ENCODE measurements at places on chromosomes 4 and X. TPM values are rescaled to one million over a fixed set of nuclear protein-coding genes. Genes with fewer than 3 reads are reported as not detected.

MAGEA9B gene
- total RNA-seq: not detected

AFP gene
- total RNA-seq: not detected

PNPLA4 gene
- 11.6 TPM for total RNA-seq

ARL9 gene
- not detected for total RNA-seq

GAGE12E gene
- not detected for total RNA-seq

MAGEA12 gene
- not detected for total RNA-seq

GRCh38 chr4:84167564-84167963 lies 331.5 kb downstream of the NKX6-1 start:
- no peak overlapping the region for H3K4me3 ChIP-seq
- no peak overlapping the region for H3K27ac ChIP-seq
- H3K36me3 ChIP-seq: no peaks in the 10 kb centered on the region
- DNase-seq: no peak
- H3K4me1 ChIP-seq: no peaks in the 10 kb centered on the region

DNA sequence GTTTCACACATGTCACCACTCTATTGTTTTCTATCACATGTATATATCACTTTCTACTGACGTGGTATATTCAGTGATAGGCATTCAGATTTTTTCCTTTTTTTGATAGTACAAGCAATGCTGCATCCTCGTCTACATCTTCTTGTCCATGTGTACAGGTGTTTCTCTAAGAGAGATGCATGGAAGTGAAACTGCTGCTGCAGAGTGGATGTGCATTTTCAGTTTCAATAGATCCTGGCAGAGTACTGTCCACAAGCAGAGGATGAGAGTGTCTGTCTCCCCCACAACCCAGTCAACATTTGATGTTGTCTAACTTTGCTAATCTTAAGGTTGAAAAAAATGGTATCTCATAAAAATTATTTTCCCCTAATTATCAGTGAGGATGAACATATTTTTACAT lies 194.0 kb upstream of the CASK start:
- DNase-seq: no peak
- H3K4me1 ChIP-seq: no peaks in the 10 kb centered on the region
- H3K4me3 ChIP-seq: no peak overlapping the region
- no peak overlapping the region for H3K27ac ChIP-seq
- no peaks in the 10 kb centered on the region for H3K27me3 ChIP-seq

DNA sequence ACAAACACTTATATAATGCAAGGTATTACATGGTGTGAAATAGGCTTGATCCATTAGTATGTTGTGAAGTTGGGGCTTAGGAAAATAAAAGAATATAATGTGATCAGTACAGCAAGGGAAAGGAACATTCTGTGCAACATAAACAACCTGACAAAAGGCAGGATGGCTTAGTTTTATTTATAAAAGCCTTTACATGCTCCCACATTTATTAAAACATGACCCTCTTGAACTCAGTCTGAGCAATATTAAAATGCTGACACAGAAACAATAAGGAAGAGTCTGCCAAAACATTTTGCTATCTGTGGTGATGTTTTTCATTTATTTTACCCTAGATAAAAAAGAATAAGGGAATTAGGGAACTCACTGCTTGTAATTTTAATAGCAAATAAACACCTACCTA lies 519.7 kb downstream of the PCDH7 start:
- no peaks in the 10 kb centered on the region for H3K4me1 ChIP-seq
- no peak overlapping the region for H3K4me3 ChIP-seq
- no peaks in the 10 kb centered on the region for H3K36me3 ChIP-seq
- H3K27me3 ChIP-seq: no peaks in the 10 kb centered on the region

GRCh38 chr4:107987916-107988762 lies 1.6 kb upstream of the HADH start:
- peak overlapping the region; percentile 93 for H3K4me3 ChIP-seq
- H3K27me3 ChIP-seq: no peaks in the 10 kb centered on the region
- DNase-seq: no peak
- H3K4me1 ChIP-seq: peaks cover 22% of the 10 kb centered on the region

P2RY10 gene
- 2.5 TPM for total RNA-seq

SYTL4 gene
- 13.5 TPM for total RNA-seq

CSAG3 gene
- not detected for total RNA-seq

DNA sequence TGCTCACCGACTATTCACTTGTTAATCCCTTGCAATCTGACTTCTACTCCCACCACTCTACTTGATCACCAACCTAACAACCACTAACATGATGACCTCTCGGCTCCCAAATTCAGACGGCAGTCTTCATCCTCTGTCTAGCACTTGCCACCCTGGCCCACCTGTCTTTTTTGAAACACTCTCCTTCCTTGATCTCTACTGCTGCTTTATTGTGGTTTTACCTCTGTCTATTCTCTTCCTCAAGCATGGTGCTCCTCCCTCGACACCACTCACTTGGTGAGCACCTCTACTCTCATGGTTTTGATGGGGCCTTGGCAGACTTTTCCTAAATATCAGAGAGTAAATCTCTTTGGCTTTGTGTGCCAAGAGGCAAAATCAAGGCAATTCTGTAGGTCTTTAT lies 21.7 kb upstream of the CXCR3 start:
- H3K36me3 ChIP-seq: no peaks in the 10 kb centered on the region
- no peaks in the 10 kb centered on the region for H3K4me1 ChIP-seq
- no peak overlapping the region for H3K4me3 ChIP-seq
- DNase-seq: no peak
- H3K27ac ChIP-seq: no peak overlapping the region
- no peaks in the 10 kb centered on the region for H3K27me3 ChIP-seq

CXCL1 gene
- 8.7 TPM for total RNA-seq

DNA sequence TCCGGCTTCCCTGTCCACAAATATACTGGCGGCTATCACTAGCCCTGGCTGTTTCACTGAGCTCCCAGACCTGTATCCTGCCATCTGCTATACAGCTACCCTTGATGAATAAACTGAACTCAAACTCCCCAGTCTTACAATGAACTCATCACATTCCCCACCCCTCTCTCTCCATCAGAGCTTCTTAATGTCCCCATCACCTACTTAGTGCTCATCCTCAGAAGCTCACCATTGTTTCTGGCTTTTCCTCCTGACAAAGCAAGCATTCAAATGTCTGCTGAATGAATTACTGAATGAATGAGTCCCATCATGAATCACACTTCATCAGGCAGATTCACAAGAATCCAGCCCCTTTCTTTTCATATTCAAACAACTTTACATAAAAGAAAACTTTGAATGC lies 5.7 kb upstream of the DGAT2L6 start:
- peaks cover 8% of the 10 kb centered on the region for H3K4me1 ChIP-seq
- no peak overlapping the region for H3K4me3 ChIP-seq
- no peaks in the 10 kb centered on the region for H3K36me3 ChIP-seq
- no peaks in the 10 kb centered on the region for H3K27me3 ChIP-seq
- H3K27ac ChIP-seq: no peak overlapping the region

GRCh38 chr4:80219301-80220025 lies 22.2 kb downstream of the PRDM8 start:
- no peak overlapping the region for H3K4me3 ChIP-seq
- no peaks in the 10 kb centered on the region for H3K36me3 ChIP-seq
- DNase-seq: no peak
- H3K4me1 ChIP-seq: no peaks in the 10 kb centered on the region
- peaks cover 7% of the 10 kb centered on the region for H3K27me3 ChIP-seq

RTL9 gene
- 0.07 TPM for total RNA-seq

TEX13A gene
- not detected for total RNA-seq

- no peaks in the 10 kb centered on the region for H3K36me3 ChIP-seq
- peak overlapping the region; percentile 92 for H3K4me3 ChIP-seq
- H3K4me1 ChIP-seq: peaks cover 10% of the 10 kb centered on the region
- DNase-seq: no peak
- no peaks in the 10 kb centered on the region for H3K27me3 ChIP-seq
Measured at GRCh38 chr4:70706516-70706915, 15.2 kb upstream of the RUFY3 start.

ARAP2 gene
- total RNA-seq: 25.3 TPM

ADH1A gene
- total RNA-seq: 0.99 TPM

DNA sequence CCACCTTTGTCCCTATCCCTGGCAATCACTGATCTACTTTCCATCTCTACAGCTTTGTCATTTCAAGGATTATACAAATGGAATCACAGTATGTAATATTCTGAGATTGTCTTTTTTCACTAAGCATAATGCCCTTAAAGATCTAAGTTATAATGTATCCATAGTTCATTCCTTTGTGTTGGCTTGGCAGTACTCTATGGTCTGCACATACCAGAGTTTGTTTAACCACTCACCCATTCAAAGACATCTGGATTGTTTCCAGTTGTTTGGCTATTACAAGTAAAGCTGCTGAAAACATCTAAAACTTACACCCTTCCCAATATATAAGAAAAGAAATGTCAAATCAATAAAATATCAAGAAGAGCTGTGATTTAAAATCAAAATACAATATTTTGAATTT lies 26.0 kb upstream of the AWAT1 start:
- no peak overlapping the region for H3K27ac ChIP-seq
- no peak overlapping the region for H3K4me3 ChIP-seq
- DNase-seq: no peak

CT45A3 gene
- total RNA-seq: not detected

SUPT20HL2 gene
- not detected for total RNA-seq

DNA sequence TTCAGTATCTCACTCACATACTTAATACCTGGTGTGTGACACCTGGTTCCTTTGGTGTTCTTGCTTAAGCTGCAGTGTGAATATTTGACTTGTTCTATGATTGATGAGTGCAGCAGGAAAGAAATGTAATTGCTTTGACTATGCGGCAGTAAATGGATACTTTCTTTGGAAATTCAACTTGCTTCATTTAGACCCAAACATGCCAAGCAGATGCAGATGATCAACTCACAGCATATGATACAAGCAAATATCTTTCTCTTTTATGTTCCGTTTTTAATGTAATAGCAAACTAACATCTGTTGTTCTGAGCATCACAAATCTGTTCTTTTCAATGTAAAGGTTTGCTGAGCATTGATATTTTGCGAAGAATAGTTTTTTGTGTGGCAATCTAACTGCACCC lies 549.5 kb downstream of the C4orf33 start:
- H3K27me3 ChIP-seq: no peaks in the 10 kb centered on the region
- DNase-seq: no peak
- no peak overlapping the region for H3K4me3 ChIP-seq
- H3K4me1 ChIP-seq: no peaks in the 10 kb centered on the region
- no peak overlapping the region for H3K27ac ChIP-seq

CT47B1 gene
- total RNA-seq: not detected

- H3K4me1 ChIP-seq: no peaks in the 10 kb centered on the region
- DNase-seq: no peak
- no peaks in the 10 kb centered on the region for H3K36me3 ChIP-seq
- no peak overlapping the region for H3K27ac ChIP-seq
Measured at GRCh38 chr4:139773560-139774318, 108.1 kb downstream of the MGST2 start.

MTCP1 gene
- 7.4 TPM for total RNA-seq

DNA sequence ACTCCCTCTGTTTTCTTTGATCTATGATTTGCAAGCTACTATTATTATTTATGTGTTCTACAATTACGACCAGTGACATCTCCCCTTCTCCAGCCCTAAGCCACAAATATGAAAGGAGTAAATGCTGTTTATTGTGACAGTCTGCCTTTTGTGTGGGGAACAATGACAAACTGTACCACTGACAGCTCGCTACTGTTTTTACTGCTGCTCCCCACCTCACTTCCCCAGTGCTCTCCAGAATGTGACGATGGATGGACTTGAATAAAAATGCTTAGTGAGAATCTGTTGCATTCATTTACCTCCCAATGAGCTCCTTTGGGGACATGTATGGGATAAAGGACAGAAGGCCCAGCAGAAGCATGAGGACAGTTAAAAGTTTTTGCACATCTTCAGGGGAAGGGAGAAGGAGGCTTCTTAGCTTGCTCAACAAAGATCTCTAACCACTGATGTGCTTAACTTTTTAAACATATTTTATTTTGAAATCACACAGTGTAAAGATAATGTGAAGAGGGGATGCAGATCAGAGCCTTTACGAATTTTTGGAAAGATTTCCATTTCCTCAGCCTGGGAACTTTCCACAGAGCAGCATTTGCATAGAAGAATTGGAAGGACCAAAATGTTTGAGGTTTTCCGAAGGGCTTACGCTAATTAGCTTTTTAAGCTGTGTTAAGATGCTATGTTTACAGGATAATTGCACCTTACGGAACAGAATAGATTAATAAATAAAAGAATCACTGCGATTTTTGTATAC lies 485.1 kb upstream of the TENM3 start:
- no peaks in the 10 kb centered on the region for H3K36me3 ChIP-seq
- no peak overlapping the region for H3K4me3 ChIP-seq
- no peaks in the 10 kb centered on the region for H3K4me1 ChIP-seq
- no peaks in the 10 kb centered on the region for H3K27me3 ChIP-seq

GRCh38 chrX:103175944-103176753 lies 38.8 kb upstream of the BEX4 start:
- H3K27me3 ChIP-seq: no peaks in the 10 kb centered on the region
- no peaks in the 10 kb centered on the region for H3K36me3 ChIP-seq
- H3K27ac ChIP-seq: no peak overlapping the region
- H3K4me3 ChIP-seq: no peak overlapping the region
- DNase-seq: peak; percentile 2

DNA sequence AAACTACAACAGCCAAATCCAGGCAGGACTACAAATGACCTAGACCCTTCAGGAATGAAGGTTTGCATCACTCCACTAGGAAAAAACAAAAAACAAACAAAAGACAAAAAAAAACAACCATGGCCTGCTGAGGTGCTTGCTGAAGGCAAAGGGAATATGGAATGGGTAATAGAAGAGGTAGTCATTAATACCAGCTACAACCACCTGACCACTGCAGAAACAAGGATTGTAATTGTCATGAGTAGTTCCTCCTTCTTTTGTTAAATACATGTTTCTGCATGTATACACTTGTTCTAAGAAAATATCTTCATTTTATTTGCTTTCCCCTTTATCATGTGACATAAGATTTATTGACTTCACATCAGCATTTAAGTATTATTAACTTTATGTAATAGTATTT lies 409.8 kb upstream of the GRID2 start:
- no peak overlapping the region for H3K27ac ChIP-seq
- no peak for DNase-seq
- no peaks in the 10 kb centered on the region for H3K4me1 ChIP-seq
- no peak overlapping the region for H3K4me3 ChIP-seq
- no peaks in the 10 kb centered on the region for H3K27me3 ChIP-seq
- H3K36me3 ChIP-seq: no peaks in the 10 kb centered on the region

GRCh38 chr4:118120120-118120760 lies 86.0 kb downstream of the NDST3 start:
- H3K36me3 ChIP-seq: no peaks in the 10 kb centered on the region
- no peak overlapping the region for H3K4me3 ChIP-seq
- no peak overlapping the region for H3K27ac ChIP-seq
- H3K4me1 ChIP-seq: no peaks in the 10 kb centered on the region

DNA sequence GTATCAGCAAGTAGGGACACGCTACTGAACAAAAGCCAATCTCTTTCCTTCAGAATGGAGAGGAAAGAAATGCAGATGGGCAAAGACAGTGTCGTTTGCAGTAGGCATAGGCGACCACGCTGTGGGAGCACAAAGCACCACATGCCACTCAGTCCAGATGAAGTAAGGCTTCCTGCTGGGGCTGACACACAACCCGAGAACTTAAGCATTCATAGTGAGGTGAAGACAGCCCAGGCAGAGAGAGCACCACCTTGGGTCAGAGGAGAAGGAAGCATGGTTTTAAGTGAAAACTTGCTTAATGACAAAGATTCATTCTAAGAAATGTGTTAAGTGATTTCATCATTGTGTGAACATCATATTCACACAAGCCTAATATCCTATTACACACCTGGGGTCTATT lies 238.8 kb downstream of the MGST2 start:
- DNase-seq: no peak
- H3K4me1 ChIP-seq: peaks cover 25% of the 10 kb centered on the region
